ENCODE measurements at places on chromosomes 11 and 22. TPM values are rescaled to one million over a fixed set of nuclear protein-coding genes. Genes with fewer than 3 reads are reported as not detected.

DNA sequence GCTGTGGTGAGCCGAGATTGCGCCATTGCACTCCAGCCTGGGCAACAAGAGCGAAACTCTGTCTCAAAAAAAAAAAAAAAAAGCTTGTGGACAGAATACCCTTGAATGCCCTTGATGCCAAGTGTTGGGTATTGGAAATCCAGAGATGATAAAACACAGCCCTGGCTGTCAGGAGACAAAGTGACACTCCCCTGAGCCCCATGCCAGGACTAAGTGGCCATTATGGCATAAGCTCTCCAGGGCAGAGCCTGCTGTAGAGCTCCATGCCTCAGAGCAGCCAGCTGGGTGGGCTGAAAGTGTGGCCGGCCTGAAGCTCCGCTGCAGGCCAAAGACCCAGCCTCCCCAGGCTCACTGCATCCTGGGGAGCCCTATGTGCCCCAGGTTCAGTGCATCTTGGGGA lies 4.9 kb downstream of the RNF215 start:
- DNase-seq = no peak

DNA sequence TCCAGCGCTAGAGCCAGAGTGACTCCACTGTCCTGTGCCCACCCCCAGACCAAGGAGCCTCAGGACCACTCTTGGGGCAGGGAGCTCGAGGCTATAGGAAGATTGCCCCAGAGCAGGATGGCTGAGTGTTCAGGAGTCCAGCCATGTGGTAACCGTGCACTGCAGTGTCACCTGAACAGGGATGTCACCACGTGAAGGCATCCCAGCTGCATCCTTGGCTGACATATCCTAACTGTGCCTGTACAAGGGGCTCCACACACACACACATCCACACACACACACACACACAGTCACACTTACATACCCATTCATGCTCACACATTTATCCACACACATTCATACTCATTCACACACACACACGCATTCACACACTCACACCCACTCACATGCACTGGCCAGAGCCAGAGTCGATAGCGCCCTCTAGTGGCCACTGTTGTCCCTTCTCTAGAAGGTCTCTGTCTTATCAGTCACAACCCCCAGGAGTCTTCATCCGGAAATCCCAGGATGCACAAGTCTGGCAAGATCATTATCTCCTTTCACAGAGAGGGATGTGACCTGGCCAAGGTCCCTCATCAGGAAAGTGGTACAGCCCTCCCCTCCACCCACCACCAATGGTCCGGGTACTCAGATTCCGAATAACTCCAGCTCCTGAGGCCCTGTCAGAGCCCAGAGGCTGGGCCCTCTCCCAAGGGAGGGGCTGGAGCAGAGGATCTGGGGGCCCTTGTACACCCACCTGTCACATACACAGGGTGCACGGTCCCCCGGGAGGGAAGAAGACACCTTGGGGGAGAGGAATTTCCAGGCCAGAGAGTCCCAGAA lies 55.1 kb downstream of the IGLL5 start:
- no peak for DNase-seq

DNA sequence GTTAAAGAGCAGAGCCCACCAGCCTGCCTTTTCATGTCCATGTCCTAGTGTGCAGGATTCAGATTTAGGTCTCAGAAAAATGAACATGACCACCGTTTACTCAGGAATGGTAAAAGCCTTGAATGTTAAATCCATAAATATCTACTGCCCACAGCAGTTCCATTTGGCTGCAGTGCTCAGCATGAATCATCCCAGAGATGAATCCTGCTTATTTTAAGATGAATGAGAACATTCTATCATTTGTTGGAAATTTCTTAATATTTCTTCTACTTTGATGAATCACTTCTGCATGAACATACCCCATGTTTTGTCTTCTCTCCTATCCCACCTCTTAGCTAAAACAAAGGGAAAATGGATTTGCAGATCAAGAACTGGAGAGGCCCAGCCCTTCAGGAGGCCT lies 47.5 kb upstream of the AQP11 start:
- DNase-seq = no peak

DNA sequence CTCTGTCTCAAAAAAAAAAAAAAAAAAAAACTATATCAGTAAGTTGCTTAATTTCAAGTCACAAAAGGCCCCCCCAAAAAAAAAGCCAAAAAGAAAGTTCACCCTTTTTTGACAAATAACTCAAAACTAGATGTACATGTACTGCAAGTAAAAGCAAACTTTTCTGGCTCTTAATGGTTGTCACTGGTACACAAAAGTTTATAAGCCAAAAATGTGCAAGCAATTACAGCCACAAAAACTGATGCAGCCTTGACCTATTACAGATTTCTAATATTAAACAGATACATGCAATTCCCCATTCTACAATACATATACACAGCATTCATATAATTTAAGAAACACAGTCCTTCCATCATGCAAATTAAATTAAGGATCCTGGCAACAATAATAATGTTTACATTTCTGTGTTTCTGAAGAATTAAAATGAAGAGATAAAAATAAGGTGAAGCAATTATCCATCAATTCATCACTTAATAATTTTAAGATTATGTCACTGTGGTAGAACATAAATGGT lies 18.6 kb downstream of the PICALM start:
- DNase-seq = no peak

- DNase-seq = no peak
Measured at GRCh38 chr11:10051868-10052586, 242.0 kb downstream of the SBF2 start.

The CHCHD10 gene
- 0.88 TPM for total RNA-seq

DNA sequence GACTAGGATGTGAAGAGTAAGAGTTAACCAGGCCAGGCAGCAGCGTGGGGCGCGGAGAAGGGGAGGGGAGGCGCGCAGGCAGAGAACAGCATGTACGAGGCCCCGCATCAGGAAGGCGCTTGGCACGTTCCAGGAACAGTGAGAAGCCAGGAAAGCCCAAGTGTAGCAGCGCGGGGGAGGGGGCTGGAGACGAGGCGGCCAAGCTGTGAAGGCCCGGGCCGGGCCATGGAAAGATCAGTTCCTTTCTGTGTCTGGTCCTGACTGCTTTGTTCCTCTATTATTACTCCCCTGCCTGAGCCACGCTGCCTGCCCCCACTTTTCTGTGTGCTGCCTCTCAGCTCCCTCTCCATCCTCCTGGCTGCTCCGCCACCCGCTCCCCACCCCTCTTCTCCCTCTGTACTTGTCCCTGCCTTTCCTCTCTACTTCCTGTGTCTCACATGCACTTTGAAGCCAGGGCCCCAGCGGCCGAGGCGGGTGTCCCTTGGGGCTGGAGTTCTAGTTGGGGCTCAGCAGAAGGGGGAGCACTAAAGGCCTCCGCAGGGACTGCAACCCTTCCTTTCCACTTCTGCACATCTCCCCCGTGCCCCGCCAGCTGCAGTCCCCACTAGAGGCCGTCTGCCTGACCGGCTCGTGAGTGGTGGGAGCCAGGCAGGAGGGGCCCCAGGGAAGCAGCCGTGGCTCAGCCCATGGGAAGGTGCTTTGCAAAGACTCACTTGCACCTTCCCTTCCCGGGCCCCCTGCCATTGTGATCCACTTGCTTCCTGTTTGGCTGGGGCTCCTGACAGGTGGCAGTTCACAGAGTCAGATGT lies 63.7 kb downstream of the PRDM11 start:
- peak; percentile 98 for DNase-seq

The OR51B5 gene
- total RNA-seq = not detected

GRCh38 chr11:118910309-118911112 lies 15.2 kb downstream of the BCL9L start:
- peak; percentile 79 for DNase-seq

- no peak for DNase-seq
Measured at GRCh38 chr11:8788616-8789015, 106.0 kb downstream of the RPL27A start.

DNA sequence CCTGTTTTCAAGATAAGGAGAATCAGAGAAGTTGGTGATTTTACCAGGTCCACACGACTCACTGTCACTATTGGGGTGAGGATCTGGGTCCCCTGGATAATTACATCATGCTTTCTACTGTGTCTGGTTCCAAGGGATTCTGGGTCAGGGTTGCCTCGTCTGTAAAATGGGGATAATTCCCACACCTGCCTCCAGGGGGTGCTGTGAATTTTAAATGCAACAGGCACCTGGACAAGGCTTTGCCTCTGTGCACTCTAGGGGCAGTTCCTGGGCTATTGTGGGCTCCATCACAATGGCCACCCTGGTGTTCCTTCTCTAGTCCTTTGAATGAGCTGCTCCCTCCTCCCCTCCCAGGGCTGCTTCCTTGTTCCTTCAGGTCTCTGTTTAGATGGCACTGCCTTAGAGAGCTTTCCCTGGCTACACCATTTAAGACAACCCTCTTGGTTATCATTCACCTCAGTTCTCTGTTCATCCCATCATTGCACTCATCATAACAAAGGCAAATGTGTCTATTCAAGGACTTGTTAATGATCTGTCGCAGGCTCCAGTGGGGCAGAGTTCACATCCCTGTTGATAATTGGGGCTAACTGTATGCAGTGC lies 178.6 kb downstream of the MIAT start:
- DNase-seq = peak; percentile 19

The KCNQ1 gene
- 2.6 TPM for total RNA-seq

DNA sequence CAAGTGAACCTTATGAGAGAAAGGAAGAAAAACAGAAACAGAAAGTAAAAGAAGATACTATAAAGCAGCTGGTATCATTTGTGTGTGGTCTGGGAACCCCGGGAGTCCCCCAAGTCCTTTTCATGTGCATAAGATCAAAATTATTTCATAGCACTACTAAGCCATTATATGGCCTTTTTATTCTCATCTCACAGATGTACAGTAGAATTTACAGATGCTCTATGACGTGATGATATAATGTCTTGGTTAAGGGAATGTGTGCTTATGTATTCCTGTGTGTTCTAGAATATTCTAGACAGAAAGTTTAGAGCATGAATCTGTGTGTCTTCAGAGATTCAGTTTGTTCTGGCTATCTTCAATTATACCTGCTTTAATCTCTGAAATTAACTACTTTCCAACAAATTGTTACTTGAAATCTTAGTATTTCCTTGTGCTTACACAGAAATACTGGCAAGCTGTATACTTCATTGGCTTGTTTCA lies 8.6 kb upstream of the TPP1 start:
- no peak for DNase-seq

GRCh38 chr11:80118073-80118472 lies 677.2 kb upstream of the TENM4 start:
- DNase-seq = no peak

The OR4A16 gene
- not detected for total RNA-seq

The APOC3 gene
- not detected for total RNA-seq

- no peak for DNase-seq
Measured at GRCh38 chr22:31637447-31637890, 24.5 kb downstream of the PISD start.

- DNase-seq = no peak
Measured at GRCh38 chr22:17086788-17087497, 2.1 kb downstream of the IL17RA start.

GRCh38 chr22:11626422-11626773 lies 3901.6 kb upstream of the OR11H1 start:
- DNase-seq = no peak

DNA sequence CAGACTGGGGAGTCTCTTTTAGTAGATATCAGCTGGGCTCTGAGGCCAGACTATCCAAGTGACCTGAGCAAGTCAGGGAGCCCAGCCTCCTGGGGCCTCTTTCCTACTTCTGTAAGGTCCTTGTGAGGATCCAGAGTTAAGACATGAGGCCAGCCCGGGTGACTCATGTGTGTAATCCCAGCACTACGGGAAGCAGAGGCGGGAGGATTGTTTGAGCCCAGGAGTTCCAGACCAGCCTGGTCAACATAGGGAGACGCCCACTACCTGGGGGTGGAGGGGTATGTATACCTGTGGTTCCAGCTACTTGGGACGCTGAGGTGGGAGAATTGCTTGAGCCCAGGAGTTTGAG lies 36.9 kb upstream of the POLA2 start:
- DNase-seq = peak; percentile 67

DNA sequence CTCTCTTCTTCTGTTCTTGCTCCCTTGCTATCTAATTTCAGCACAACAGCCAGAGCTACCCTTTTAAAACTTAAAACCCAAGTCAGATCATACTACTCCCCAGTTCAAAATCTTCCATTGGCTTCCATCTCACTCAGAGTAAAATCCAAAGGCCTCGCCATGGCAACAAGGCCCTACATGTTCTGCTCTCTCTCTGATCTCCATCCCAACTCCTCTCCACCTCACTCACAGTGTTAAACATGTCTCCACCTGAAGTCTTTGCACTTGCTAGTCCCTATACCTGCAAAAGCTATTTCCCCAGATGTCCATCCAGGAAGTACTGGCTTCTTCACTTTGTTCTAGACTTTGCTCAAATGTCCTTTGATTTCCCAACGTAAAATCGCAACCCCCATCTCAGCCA lies 3.0 kb upstream of the GRAP2 start:
- DNase-seq = no peak

GRCh38 chr11:70091638-70092037 lies 13.5 kb downstream of the ANO1 start:
- DNase-seq = no peak

GRCh38 chr22:43828725-43828997 lies 16.6 kb upstream of the EFCAB6 start:
- DNase-seq = no peak

- no peak for DNase-seq
Measured at GRCh38 chr11:39542460-39542859, 1917.0 kb downstream of the LRRC4C start.

- DNase-seq = no peak
Measured at GRCh38 chr11:117733316-117733715, 63.7 kb downstream of the DSCAML1 start.
